SJSA1 (cell line): ENCODE measurements at places on chromosomes 12 and 14. TPM values are rescaled to one million over a fixed set of nuclear protein-coding genes. Genes with fewer than 3 reads are reported as not detected.

The RIMKLB gene
- 16.6 and 21.4 TPM in 2 replicates for total RNA-seq

The GALNT8 gene
- not detected in 2 replicates for total RNA-seq

The SLC39A5 gene
- not detected in 2 replicates for total RNA-seq

The LALBA gene
- total RNA-seq: not detected in 2 replicates

The XRCC3 gene
- total RNA-seq: 20.1 and 28.4 TPM in 2 replicates

The NDRG2 gene
- total RNA-seq: 0.08 TPM in 1 of 2 replicates, not detected in the other

The TAS2R42 gene
- not detected in 2 replicates for total RNA-seq

GRCh38 chr14:24434036-24434435 is 4.3 kb downstream of the KHNYN start:
- no peak for DNase-seq

GRCh38 chr12:107361970-107362369 is 268.6 kb upstream of the CRY1 start:
- no peak for DNase-seq

- DNase-seq: no peak
These were observed 81.1 kb upstream of the ST8SIA1 start for GRCh38 chr12:22415342-22416309.

- DNase-seq: no peak
These were observed 9.0 kb downstream of the LGALS3 start for GRCh38 chr14:55138091-55138490.

DNA sequence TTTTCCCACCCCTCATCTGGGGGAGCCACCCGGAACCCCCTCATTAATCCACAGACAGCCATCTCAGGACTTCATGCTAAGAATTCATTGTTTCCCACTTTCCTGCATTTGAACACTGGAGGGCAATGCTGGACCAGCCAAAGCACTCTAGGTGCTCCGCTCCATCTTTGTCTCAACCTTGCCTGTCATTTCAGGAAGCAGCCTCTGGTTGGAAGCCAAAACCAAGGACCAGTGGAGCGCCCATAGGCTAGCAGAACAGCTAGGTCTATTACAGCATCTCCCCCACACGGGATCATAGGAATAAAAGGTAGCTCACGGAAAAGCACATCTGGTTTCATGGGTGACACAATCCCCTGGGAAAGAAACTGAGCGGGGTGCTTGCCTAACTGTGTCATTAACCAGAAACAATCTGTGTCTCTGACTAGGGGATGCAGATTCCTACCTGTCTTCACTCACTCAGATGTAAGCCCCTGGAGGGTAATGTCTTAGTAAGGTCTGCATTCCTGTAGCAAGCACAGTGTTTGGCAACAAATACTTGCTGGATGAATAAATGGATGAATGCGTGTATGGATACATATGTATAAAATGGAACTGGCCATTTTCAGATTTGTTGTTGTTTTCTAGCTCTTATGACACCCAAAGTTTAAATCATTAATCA is 197.0 kb downstream of the DAD1 start:
- DNase-seq: peak; percentile 68

DNA sequence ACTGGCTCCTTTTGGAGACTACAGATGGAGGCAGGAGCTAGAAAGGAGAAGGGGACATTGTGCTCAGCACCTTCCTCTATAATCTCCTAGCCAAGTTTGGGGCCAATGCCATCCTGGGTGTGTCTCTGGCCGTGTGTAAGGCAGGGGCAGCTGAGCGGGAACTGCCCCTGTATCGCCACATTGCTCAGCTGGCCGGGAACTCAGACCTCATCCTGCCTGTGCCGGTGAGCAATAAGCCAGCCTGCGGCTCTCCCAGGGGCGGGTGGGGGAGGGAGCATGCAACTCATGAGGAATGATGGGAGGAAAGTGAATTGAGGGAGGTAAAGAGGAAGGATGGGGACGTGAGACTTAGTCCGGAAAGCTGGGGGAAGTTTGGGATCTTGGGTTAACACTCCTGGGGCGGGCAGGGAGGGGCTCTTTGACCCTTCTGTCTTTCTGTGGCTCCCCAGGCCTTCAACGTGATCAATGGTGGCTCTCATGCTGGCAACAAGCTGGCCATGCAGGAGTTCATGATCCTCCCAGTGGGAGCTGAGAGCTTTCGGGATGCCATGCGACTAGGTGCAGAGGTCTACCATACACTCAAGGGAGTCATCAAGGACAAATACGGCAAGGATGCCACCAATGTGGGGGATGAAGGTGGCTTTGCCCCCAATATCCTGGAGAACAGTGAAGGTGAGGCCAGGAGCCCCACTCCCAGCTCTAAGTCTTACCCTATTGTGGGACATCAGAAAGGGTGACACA is 3.3 kb downstream of the ENO2 start:
- no peak for DNase-seq

DNA sequence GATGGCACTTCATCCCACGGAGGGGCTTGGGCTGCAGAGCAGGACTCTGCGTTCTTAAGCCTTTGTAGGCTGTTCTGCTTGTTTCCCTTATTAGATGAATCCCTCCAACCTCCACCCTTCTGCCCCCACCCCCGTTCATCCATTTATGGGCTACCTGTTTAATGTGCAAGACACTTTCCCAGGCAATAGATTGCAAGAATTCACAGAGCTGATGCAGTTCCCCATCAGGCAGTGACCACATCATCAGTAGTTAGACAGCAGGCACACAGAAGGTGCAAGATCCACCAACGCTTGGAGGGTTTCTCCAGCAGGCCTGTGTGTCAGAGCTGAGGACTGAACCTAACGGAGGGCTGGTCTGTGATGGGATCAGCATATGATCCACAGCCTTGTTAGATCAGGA is 1.2 kb upstream of the C1R start:
- DNase-seq: no peak

DNA sequence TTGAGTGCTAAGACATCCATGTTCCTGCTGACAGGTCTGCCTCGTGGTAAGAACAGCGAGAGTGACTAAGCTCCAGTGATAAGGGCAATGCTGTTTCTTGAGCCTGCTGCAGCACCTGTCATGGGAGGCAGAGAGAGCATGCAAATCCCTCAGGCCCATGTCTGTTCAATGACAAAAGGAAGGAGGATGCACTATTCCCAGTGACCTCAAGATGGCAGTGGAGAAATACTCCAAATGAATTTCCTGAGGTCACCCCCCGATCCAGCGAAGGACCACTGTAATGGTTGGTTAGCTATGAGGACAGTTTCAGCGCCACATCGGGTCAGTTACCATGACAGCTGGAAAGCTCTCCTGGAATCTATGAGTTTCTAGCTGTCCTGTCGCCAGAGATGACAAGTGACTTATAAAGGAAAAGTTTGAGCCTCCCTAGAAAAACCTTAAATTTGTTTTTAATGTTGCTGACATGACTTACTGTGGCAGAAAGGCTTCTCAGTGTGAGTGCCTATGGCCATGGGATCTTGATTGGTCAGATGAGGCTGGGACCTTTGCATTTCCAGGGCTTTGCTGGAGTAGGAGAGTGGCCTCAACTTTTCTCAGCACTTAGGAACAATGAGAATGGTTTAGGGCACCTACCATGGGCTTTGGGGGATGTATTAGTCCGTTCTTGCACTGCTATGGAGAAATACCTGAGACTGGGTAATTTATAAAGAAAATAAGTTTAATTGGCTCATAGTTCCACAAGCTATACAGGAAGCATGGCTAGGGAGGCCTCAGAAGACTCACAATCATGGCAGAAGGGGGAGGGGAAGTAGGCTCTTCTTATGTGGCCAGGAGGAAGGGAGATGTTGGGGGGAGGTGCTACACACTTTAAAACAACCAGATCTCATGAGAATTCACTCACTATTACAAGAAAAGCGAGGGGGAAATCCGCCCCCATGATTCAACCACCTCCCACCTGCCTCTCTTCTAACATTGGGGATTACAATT is 88.0 kb upstream of the TMEM260 start:
- DNase-seq: peak; percentile 20

DNA sequence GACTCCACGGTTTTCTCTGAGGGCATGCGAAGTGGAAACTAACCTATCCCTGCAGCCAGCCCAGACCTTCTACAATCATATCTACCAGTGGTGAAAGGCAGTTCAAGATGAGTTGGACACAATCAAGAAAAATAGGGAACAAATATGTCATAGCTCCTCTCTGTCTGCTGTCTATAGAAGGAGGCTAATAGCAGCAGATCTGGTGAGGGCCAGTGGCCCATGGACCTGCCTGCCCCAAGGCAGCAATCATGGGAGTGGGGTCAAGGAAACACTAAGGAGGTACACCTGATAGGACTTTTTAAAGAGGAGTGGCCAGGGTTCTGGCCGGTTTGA is 149.5 kb downstream of the PRKCH start:
- no peak for DNase-seq

DNA sequence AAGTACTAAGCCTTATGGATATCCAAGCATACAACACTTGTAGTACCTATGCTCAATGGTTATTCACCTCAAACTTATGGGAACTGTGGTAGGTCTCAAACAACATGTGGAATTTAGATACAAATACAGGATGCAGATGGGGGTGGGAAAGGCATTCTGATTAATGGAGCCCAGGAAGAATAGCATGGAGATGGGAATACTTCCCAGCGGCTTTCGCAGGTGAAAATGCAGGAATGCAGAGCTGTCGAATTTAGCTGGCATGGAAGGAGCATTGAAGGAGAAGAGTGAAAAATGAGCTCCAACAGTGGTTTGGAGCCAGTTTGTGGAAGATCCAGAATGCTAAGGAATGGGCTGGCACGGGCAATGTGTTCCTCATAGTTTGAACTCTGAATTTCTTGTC is 89.9 kb downstream of the NKX2-1 start:
- no peak for DNase-seq

- no peak for DNase-seq
These were observed 8.1 kb upstream of the ZNF385A start for GRCh38 chr12:54392485-54393206.

- DNase-seq: no peak
These were observed 362.2 kb downstream of the CCDC91 start for GRCh38 chr12:28552251-28552970.
